H7 (cell line): ENCODE measurements at places on chromosomes 13 and 19. TPM values are rescaled to one million over a fixed set of nuclear protein-coding genes. Genes with fewer than 3 reads are reported as not detected.

Gene ZNF175
- total RNA-seq = 2.4 and 3.0 TPM in 2 replicates

Gene DBP
- 11.2 and 18.2 TPM in 2 replicates for total RNA-seq

Gene IFT88
- 2.3 and 3.4 TPM in 2 replicates for total RNA-seq

Gene GPR183
- total RNA-seq = not detected in 2 replicates

Gene PARP4
- 28.7 and 29.2 TPM in 2 replicates for total RNA-seq

- DNase-seq = no peak
Observed at GRCh38 chr13:112795277-112795676, 105.4 kb downstream of the ATP11A start.

- no peak for DNase-seq
Observed at GRCh38 chr19:47111006-47111621, 2.5 kb downstream of the ZC3H4 start.

- peak; percentile 99 for DNase-seq
Observed at GRCh38 chr19:12946092-12946721, 545 bp downstream of the RAD23A start.

- no peak for DNase-seq
Observed at GRCh38 chr13:36549126-36549702, 116.9 kb downstream of the CCNA1 start.

GRCh38 chr19:13588957-13589833, 82.9 kb upstream of the CACNA1A start:
- peak; percentile 91 for DNase-seq
